ENCODE measurements at places on chromosomes 11 and 22.
A peak's percentile ranks its signal among the peaks of the same experiment; 100 is the strongest.

DNA sequence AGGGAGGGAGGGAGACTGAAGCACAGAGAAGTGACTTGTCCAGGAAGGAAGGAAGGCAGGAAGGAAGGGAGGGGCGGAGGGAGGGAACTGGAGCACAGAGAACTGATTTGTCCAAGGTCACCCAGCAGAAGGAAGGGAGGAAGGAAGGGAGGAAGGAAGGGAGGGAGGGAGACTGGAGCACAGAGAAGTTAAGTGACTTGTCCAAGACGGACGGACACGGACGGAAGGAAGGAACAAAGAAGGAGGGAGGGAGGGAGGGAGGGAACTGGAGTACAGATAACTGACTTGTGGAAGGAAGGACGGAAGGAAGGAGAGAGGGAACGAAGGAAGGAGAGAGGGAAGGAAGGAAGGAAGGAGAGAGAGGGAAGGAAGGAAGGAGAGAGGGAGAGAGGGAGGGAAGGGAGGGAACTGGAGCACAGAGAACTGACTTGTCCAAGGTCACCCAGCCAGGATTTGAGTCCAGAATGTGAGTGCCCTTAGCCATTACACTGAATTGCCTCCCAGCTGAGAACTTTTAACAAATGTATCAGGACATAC is 1.5 kb downstream of the SLC35F2 start:
- no peak for DNase-seq

GRCh38 chr11:119545978-119546915 is 123.3 kb upstream of the THY1 start:
- DNase-seq, result no peak

GRCh38 chr22:48551716-48552268 is 1275.9 kb downstream of the BRD1 start:
- no peak for DNase-seq

DNA sequence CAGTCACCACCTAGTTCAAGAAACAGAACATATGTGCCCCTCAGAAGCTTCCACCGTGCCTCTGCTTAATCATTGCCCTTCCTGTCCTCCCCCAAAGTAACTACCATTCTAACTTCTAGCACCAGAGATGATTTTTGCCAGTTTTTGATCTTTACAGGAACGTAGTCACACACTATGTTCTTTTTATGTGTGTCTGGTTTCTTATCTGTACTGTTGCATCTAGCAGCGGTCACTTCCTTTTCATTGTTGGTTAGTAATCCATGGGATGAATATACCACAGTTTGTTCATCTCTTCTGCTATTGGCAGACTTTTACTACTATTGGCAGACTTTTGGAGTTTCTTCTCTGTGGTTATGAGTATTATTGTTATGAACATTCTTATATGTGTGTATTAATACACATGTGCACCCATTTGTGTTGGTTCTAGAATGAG is 34.6 kb downstream of the SPECC1L start:
- DNase-seq, result no peak

DNA sequence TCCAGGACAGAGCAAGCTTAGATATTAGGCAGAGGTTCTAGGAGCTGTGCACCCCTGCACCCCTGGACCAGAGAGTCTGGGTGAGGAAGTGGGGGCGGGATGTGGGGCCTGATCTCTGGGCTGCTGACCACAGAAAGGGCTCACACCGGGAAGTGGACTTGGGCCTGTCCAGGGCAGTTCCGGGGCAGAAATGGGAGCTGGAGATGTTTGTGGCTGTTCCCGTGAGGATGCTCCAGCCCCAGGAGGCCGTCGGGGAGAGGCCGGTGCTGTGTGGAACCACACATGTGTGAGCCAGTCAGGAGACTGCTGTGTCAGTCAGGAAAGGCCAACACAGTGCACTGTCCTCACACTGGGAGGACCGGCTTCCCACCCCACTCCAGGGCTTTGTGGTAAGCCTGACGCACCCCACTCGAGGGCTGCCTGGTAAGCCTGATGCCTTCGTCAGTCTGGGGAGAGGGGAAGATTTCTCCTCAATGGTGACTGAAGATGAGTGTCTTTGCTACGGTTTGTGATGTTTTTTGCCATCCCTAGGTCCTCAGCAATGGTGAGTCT is 741.0 kb downstream of the BRD1 start:
- no peak for DNase-seq

DNA sequence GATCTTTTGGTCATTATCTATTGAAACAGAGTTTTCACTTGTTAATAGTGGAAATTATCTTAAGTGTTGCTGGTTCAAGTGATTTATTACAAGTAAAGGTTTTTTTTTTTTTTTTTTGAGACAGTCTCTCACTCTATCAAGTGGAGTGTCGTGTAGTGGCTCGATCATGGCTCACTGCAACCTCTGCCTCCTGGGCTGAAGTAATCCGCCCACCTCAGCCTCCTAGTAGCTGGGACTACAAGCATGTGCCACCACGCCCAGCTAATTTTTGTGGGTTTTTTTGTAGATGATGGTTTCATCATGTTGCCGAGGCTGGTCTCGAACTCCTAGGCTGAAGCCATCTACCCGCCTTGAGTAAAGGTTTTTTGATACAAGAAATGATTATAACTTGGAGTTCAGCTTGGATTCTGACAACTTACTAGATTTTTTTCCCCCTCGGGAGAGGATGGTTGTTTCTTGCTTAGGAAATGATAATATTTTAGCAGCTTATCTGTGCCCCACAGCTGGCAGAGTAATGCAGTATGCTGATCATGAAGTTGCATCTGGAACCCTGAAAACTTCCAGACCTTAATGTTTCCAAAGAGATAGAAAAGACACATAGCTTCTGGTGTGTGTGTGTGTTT is 68.9 kb downstream of the MTMR3 start:
- no peak for DNase-seq

DNA sequence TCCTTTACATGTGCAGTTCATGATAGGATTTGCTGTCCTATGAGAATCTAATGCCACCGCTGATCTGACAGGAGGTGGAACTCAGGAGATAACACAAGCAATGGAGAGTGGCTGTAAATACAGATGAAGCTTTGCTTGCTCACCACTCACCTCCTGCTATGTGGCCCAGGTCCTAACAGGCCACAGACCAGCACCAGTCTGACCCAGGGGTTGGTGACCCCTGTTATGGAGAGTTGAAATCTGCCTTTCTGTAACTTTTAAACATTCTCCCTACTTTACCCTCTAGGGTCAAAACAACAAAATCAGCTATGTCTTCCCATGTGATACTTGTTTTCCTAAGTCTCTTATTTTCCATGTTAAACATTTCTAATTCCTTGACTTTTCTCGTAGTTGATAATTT is 48.7 kb upstream of the BARX2 start:
- no peak for DNase-seq

DNA sequence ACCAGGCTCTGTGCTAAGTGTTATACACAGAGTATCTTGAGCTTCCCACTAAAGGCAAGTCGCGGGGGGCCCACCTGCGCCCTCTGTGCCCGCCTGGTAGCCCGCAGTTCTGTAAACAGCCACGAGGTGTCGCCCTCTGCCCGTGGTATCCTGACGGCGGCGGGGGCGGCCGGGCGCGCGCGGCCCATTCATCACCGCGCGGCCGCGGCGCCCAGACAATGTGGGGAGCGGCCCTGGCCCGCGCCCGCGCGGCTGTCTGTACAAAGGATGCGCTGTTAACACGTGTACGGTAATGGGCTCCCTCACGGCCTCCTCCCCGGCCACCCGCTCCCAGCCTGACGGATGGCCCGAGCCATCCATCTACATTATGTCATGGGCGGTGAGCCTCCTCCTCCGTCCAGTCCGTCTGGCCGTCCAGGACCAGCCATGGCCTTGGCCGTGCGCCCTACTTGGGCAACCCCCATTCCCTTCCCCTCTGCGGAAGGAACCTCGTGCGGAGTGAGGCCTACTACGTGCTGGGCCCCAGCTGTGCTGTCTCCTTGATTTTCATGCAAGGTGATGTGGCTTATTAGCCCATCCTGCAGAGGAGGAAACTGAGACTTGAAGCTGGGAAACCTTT is 99.4 kb downstream of the MIAT start:
- DNase-seq, result peak; percentile 46

- DNase-seq, result no peak
Measured at GRCh38 chr22:43399338-43399979, 12.4 kb upstream of the MPPED1 start.

DNA sequence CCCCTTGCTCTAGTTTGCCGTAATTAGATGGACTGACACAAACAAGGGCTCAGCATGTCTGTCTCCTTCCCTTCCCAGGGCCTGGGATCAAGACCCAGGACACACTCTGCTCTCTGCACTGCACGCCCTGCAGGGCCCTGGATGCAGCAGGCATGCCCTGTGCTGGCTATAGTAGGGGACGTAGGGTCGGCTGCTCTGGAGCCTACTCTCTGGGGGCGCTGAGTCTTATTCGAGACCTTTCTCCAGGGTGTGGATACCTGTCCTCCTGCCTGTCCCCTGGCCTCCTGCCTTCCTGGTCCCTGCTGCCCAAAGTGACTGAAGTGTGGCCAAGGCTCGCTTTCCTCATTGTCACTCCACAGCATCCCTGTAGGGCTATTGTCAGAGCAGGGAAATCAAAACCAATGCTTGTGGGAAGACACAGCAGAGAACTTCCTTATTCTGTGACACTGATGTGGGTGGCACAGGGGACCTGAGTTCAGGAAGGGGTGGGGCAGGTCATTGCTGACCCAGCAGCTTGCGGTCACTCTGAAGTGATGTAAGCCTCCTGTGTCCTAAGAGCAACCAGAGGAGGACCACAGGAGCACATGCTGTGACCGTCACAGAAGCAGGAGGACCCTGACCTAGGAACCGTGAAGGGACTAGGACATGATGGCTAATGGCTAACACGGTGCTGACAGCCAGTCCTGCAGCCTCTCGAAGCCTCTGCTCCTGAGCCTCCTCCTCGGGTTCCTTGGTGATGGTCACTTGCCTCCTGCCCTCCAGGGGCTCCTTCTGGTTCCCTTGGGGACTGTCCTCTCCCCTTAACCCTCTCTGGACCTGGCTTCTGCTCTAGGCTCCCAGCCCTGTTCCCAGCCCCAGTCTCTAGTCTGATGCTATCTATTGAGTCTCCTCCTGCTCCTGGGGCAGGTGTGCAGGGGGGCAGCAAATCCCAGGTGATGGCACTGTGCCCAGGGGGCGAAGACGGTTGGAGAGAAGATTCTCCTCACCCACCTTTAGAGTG is 10.3 kb downstream of the APOBEC3A start:
- no peak for DNase-seq

GRCh38 chr11:74427384-74427886 is 29.2 kb upstream of the PGM2L1 start:
- no peak for DNase-seq

- DNase-seq, result peak; percentile 86
Measured at GRCh38 chr22:27461470-27461869, 340.1 kb downstream of the MN1 start.

GRCh38 chr11:5593146-5593545 is 3.3 kb upstream of the TRIM6 start:
- DNase-seq, result no peak

- DNase-seq, result no peak
Measured at GRCh38 chr11:65217441-65218423, 36.0 kb downstream of the CAPN1 start.

DNA sequence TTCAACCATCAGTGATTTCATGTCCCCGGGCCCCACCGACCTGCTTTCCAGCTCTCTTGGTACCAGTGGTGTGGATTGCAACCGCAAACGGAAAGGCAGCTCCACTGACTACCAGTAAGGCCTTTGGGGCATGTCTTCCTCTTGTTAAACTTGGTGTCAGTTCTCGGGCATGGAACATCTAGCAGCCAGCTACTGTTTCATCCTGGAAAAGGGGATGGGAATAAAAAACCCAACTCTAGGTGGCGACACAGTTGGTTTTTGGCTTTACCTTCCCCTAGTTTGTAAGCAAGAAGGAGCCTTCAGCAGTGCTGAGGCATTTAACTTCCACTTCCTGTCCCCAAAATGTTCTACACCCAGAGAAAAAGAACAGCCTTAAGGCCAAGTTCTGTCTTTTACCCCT is 76.7 kb downstream of the BMAL1 start:
- DNase-seq, result peak; percentile 40

DNA sequence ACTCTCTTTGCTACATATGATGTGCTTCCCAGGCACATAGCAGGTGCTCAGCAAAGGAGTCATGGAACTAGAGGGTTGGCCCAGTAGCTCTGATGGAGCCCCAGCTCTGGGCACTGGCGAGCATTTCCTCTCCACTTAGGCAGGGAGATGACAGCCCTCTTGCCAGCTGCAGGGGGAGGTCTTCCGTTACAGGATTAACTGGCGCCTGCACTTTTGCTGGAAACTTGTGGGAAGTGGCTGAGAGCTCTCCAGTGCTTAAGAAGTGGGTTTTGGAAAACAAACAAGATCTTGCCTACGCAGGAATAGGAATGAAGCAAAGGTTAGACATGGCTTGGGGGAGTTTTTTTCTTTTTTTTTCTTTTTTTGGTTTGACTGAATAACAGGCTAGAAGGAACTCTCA is 75.5 kb downstream of the MICAL2 start:
- no peak for DNase-seq

DNA sequence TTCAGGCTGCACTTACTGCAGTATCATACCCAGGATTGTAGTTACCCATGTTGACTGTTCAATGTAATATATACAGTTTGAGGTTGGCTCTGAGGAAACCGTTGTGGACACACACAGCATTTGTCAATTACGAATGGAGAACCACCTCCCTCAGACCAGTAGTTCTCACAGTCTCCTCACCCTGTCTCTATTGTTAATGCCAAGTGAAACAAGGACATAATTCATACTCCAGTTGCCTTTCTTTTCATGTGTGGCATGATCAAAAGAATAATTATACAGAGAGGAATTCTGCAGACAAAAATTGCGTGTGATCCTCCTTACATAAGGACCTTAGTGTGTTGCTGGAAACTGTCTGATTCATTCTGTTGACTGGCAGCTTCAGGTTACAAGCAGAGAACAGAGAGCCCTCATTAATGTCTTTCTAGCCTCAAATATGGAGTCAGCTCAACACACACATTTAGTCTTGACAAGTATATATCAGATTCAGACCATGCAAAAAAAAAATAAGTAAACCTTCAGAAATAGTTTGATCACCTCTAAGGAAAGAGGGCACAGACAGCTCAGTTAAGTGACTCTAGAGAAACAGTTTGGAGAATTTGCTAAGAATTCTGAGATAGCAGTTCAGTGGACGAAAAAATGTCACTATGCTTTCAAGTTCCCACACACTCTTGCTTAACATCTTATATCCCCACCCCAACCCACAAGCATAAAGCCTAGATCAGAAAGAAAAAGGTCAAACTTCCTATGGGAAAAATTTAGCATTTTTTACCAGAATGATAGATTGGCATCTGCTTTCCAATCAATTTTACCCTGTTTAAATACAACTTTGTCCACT is 96.1 kb downstream of the MAML2 start:
- DNase-seq, result no peak

DNA sequence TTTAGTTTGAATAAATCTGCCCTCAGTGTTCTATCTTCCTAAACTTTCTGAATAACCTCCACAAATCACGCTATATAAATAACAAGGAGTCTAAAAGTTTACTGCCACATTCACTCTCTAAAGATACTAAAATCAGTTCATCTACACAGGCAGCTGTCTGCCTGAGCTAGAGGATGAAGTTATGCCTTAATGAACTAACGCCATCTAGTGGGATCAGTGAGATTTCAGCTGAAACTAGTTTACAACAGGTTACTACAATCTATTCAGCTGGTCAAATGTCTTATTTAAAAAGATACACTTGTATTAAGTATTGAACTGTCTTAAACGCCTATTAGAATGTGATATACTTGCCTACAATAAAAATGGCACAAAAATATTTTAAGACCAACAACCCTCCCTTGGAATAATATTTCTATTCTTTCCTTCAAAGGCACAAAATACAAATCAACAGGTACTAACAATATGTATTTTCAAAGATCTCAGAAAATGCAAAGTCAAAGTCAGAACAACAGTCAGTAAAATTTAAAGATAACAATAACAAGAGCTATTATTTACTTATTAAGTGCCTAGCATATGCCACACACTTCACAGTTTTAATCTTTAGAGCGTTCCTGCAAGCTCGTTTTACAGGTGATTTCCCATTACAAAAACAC is 84.1 kb downstream of the LARGE2 start:
- peak; percentile 69 for DNase-seq

GRCh38 chr11:12677131-12677530 is 2.9 kb downstream of the TEAD1 start:
- DNase-seq, result no peak

Measured in ACHN (cell line).